ENCODE measurements at places on chromosomes 1 and 21.

GRCh38 chr1:56686169-56686568 is 41.1 kb downstream of the PRKAA2 start:
- no peak for DNase-seq

DNA sequence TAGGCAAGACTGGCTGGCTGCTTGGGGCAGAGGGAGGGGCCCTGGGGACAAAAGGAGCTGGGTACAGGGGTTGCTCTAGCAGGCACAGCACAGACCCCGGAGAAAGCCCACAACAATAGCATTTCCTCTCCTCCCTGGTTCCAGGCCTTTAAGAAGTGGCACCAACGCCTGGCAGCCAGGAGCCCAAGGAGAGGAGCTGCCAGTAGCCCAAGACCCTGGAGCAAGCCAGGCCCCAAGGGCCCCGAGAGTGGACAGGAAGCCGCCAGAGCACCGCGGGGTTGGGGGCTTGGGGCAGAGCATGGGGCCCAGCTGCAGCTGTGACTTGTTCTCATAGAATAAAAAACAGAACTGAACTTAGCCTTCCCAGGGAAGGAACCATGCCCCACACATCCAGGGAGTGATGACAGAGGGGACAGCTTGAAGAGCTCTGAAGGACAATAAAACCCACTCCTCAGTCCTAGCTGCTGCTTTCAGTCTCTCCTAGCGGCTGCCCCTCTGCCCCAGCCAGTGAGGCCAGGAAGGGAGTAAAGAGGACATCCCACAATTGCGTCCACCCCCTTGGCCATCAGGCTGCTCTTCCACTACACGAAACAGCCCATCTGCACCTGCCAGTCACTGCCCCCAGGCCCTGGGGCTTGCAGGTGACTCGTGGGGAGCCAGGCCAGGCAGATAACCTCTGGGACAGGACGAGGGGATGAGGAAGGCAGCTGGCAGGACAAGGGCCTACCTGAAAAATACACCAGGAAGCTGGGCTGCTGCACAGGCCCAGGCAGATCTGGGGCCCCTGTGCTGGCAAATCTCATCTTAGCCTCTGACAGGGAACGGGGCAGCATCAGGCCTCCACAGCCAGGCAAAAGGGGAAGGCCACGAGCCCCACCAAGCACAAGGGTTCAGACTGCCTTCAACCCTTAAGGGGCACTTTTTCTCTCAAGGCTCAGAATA is 16.4 kb downstream of the MTHFR start:
- DNase-seq: no peak

- no peak for DNase-seq
Observed at GRCh38 chr21:14070049-14070893, 140.5 kb downstream of the LIPI start.

DNA sequence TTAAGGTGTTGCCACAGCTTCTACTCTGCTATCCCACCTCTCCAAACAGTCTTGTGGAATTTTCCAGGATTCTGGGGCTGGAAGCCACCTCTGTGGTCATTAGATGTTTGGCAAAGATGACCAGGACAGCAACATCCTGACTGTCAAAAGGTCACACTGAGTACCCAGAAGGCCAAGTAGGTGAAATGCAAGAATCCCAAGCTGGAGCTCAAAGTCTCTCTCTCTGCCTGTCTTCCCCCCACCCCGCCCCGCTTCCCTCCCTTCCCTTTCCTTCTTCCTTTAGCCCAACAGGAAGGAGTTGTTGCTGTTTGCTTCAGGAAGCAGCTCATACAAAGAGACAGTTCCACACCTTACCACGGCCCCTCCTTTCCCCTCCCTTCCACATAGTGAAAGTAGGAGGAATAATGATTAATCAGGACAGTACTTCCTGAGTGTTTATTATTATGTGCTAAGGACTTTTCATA is 75.6 kb upstream of the SLC2A1 start:
- DNase-seq: no peak

GRCh38 chr1:200401708-200402107 is 8.1 kb downstream of the ZNF281 start:
- DNase-seq: no peak

DNA sequence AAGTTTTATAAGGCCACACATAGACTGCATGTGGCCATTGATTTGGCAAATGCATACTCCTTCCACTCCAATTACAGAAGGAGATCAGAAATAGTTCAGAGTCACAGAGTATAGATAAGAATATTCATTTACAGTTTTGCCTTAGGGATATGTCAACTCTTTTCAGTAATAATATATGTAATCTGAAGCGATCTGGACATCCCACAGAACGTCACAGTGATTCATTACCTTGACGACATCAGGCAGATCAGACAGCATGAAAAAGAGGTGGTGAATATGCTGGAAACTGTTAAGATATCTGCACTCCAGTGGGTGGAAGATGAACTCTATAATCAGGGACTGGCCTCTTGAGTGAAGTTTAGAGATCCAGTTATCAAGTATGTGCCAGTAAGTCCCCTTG is 240.4 kb downstream of the DPYD start:
- no peak for DNase-seq

DNA sequence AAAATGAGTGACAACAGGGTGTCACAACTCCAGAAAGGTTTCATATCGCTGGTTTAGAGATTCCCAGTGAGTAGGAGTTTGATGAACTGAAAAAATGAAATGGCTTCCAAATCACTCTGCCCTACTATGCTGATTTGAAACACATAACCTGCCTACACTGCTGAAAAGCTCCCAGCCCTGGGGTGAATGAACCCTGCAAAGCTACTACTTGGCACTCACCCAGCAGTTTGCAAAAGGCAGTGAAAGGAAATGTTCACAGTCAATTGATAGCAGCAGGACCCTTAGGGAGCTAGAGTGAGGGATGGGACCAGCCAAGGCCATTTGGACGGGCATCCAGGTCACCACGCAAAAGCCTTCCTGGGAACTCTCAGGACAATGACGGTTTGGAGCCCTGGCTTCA is 44.4 kb upstream of the SRP9 start:
- DNase-seq: no peak

GRCh38 chr1:9449976-9450696 is 89.1 kb upstream of the SLC25A33 start:
- DNase-seq: no peak

DNA sequence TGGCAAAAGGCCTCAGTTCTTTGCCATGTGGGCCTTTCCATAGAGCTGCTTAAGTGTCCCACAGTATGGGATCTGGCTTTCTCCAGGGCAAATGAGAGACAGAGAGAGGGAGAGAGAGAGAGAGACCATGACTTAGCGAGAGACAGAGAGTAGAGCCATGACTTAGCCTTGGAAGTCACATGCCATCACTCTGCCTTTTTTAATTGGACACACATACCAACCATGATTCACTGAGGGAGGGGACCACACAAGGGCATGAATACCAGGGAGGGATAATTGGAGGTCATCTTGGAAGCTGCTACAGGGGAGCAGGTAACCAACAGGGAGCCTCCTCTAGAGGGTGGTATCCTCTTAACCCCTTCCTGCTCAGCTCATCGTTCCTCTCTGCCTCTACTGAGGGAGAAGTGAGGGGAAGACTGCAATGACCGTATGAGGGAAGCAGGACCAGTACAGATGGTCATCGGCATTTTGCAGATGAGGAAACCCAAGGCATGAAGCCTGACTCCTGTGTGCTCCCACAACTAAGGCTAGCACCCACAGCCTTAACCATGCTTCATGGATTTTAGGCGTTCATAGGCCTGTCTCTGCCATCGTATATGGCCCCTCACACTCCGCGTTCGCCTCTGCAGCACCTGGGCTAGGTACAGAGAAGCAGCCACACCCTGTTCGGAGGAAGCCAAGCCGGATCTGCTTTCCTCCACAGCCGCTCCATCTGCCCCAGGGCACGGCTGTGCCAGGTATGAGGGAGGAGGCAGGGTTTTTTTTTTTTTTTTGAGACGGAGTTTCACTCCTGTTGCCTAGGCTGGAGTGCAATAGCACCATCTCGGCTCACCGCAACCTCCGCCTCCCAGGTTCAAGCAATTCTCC is 38.6 kb downstream of the MEF2D start:
- no peak for DNase-seq

- no peak for DNase-seq
Observed at GRCh38 chr1:61120246-61120840, 38.0 kb downstream of the NFIA start.

DNA sequence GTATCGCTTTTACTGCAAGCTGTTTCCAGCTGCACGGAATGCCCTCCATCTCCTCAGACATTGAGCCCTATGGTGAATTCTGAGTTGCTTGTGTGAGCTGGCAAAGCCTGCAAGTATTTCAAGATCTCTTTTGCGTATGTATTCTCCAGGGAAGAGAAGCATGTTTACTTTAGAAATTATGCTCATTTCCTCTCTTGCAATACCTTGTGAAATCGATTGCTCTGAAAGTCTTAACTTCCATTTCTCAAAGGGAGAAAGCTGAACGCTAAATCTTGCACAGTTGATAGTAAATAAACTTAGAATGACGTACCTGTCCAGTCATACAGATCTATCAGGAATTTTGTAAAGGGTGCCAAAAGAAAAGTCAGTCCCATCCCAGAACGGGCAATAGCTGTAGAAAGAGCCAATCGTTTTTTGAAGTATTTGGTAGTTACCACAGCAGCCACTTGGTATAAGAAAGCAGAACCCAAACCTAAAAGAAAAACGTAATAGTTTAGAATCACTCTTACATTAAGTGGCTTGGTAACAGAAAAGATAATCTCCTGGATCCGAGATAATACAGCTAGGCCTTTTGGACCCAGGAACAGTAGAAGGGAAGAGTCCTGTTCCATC is 10.0 kb downstream of the SLC16A4 start:
- no peak for DNase-seq

- DNase-seq: no peak
Observed at GRCh38 chr1:170126696-170127095, 19.1 kb upstream of the NTMT2 start.

DNA sequence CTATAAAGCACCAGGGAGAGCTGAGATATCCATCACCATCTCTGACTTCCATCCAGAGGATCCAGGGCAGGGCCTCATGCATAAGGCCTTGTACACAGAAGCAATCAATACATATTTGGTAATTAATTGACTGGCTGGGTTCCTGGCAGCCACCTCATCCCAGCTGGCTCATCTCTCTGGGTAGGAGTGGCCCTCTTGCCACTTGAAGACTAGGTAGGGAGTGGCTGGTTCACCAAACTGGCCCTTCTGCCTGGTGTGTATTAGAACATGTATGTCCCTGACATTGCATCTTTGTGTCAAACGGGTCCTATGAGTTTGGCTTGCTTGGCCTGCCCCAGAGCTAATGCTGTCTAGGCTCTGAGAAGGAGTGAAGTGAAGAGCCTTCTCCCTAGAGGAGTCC is 11.8 kb downstream of the NUAK2 start:
- no peak for DNase-seq

GRCh38 chr1:178407655-178408054 is 89.1 kb downstream of the CLEC20A start:
- DNase-seq: no peak

- DNase-seq: no peak
Observed at GRCh38 chr1:26574719-26575251, 45.2 kb downstream of the RPS6KA1 start.

DNA sequence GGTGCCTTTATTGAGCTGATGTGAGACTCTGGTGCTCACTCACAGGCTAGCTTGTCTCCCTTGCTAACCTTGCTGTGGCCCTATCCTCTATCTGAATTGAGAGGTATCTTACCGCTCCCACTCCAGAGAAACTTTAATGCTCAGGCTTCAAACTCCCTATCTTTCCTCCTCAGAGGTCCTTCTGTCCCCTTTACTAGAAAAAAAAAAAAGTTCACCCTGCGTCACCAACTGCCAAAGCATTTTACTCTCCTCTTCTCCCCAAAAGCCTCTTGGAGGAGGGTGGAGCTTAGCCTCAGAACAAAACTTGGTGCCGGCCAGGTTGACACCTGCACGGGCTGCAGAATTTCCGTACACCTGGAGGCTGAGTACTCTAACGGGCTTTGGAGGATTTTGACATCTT is 55.1 kb downstream of the ATP2B4 start:
- no peak for DNase-seq

DNA sequence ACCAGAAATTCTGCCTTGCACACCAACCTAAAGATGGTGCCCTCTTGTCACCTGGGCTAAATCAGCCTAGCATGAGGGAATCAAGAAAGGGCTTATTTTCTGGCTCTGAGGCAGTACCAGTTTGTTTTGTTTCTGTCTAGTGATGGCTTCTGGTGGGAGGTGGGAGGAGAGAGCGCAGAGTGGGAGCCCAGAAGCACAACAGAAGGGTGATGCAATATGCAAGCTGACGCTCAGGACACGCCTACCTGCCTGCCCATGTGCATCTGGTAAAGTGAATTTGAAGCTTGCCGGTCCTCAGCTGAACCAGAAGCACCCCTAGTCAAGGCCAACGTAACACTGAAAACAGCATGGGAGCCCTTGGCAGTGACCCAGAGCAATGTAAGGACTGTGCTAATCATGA is 138.4 kb upstream of the TIAM1 start:
- no peak for DNase-seq

GRCh38 chr21:38822778-38823238 is 17.1 kb downstream of the ETS2 start:
- DNase-seq: no peak

DNA sequence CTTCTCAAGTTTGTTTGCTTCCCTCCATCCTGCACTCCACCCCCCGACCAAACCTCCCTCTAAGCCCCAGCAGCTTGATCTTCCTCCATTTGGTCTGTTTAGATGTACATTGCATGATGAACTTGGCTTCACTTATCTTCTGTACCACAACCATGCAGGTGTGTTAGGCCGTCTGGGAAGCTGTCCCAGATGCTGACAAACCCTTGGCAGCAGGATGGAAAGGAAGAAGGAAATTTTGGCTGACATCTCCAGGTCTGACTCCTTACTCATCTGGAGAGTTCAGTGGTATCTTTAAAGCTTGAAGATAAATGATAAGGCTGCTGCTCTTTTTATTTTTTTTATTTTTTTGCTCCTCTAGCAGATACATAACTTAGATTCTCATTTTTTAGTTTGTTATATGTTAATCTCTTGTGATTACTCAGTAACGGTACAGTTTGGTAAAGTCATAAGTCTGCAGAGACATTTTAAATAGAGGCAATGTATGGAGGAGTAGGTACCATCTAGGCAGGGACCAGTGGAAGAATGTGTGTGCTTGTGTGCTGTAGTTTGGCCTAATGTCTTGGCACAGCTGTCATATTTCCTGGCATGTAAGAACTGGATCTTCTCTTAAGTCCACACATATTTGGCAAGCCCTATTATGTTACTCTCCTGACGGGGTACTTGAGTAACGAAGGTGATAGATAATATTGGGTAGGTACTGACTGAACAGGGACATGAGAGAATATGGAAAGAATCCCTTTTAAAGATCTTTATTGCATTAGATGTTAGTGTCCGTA is 79.7 kb downstream of the CACHD1 start:
- DNase-seq: no peak

DNA sequence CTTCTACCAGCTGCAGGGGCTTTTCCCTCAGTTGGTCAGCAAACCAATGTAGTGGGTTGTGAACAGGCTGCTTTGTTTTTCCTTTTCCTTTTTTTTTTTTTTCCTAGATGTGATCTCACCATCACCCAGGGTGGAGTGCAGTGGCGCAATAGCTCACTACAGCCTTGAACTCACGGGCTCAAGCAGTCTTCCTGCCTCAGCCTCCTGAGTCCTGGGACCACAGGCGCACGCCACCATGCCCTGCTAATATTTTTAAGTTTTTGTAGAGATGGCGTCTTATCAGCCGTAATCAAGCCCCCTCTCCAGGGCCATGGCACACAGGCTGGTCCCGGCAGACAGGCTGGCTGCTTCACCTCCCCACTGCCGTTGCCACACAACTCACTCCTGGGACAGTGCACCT is 3.4 kb upstream of the TRIM11 start:
- DNase-seq: no peak
